Peyer's patch (tissue), 4 donors: ENCODE measurements at places on chromosomes 11 and 22. TPM values are rescaled to one million over a fixed set of nuclear protein-coding genes. Genes with fewer than 3 reads are reported as not detected.

DNA sequence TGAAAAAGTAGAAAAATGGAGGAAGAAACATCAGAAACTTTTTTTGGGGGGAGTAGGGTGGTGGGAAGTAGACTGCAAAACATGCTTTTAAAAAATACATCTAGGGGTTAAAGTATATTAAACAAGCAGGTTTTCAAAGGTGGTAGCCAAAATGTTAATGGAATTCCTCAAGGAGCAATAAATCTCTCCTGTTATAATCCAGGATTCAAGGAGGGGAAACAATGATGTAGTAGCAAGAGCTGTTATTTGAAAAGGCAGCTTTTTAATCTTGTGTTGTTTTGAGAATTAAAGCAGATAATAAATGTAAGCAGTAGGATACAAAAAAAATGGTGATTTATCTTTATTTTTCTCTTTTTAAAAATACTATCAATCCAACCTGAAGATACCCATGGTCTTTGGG is 736.5 kb upstream of the CCDC90B start:
- no peaks in the 10 kb centered on the region for H3K36me3 ChIP-seq
- H3K27me3 ChIP-seq, result no peaks in the 10 kb centered on the region
- no peak overlapping the region for H3K4me3 ChIP-seq
- DNase-seq, result no peak

DNA sequence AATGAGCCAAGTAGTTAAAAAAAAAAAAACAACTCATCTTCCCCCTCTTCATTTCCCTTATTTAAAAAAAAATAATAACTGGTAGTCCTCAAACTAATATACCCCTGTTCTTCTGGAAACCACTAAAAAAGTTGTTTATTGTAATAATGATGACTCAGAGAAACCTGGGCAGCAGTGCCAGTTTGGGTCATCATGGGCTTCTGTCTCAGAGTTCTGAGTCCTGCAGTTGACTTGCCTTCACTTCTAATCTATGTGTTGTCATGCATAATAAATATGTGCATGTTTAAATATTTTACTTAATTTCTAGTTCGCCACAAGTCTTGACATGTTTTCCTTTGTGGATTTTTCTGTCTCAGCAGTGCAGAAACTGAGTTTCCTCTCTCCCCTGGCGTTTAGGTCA is 46.8 kb downstream of the PPP2R1B start:
- H3K4me1 ChIP-seq, result no peaks in the 10 kb centered on the region
- no peaks in the 10 kb centered on the region for H3K27me3 ChIP-seq
- DNase-seq, result no peak
- no peaks in the 10 kb centered on the region for H3K36me3 ChIP-seq
- H3K27ac ChIP-seq, result no peak overlapping the region

DNA sequence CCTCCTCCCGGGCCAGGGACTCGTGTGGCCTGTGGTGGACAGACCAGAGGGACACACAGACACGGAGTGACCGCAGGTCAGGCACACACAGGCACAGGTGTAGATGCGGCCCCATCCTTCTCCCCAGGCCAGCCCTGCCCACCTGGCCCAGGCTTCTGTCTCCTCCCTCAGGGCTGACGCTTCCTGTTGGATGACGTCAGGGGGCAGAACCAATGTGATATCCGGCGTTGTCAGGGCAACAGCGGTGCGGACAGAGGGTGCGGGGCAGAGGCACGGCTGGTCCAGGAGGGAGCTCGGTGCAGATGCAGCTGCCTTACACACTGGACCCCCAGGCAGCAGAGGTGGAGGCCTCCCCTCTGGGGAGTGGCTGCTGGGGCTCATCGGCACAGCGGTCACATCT is 2.9 kb upstream of the TUBGCP6 start:
- DNase-seq, result peak; percentile 75
- no peak overlapping the region for H3K27ac ChIP-seq
- no peaks in the 10 kb centered on the region for H3K36me3 ChIP-seq
- no peaks in the 10 kb centered on the region for H3K27me3 ChIP-seq

GRCh38 chr11:78033040-78033439 is 10.0 kb upstream of the KCTD14 start:
- no peak for DNase-seq
- H3K36me3 ChIP-seq, result no peaks in the 10 kb centered on the region
- H3K4me3 ChIP-seq, result no peak overlapping the region
- H3K27ac ChIP-seq, result no peak overlapping the region

DNA sequence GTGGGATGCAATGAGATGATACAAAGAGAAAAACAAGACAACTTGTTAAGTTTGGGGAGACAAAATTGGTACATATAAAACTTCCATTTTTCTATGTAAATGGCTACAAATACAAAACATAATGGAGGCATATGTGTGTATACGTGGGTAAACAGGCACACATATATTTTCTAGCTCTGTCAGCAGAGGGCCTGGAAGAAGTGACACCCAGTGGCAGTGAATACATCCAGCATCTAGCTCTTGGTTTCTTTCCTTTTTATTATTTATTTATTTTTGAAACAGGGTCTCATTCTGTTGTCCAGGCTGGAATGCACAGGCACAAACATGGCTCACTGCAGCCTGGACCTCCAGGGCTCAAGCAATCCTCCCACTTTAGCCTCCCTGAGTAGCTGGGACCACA is 5.0 kb upstream of the RASL10A start:
- H3K27ac ChIP-seq, result no peak overlapping the region
- DNase-seq, result no peak
- H3K27me3 ChIP-seq, result no peaks in the 10 kb centered on the region
- no peaks in the 10 kb centered on the region for H3K36me3 ChIP-seq
- peaks cover 4% of the 10 kb centered on the region for H3K4me1 ChIP-seq
- no peak overlapping the region for H3K4me3 ChIP-seq

Gene CD3D
- 15.4 TPM for total RNA-seq

Gene BTG4
- total RNA-seq, result not detected

Gene LRRC10B
- not detected for total RNA-seq
